Stimulated activated CD8-positive, alpha-beta memory T cell treated with anti-CD3 and anti-CD28 coated beads, Interleukin-7, amount 100 ng/mL, for 4 hours (primary cell): ENCODE measurements at places on chromosomes 11 and 22.

GRCh38 chr11:130522284-130522961 lies 74.0 kb downstream of the ADAMTS15 start:
- DNase-seq = no peak

GRCh38 chr22:23894710-23895598 lies 771 bp downstream of the MIF start:
- DNase-seq = peak; percentile 46

DNA sequence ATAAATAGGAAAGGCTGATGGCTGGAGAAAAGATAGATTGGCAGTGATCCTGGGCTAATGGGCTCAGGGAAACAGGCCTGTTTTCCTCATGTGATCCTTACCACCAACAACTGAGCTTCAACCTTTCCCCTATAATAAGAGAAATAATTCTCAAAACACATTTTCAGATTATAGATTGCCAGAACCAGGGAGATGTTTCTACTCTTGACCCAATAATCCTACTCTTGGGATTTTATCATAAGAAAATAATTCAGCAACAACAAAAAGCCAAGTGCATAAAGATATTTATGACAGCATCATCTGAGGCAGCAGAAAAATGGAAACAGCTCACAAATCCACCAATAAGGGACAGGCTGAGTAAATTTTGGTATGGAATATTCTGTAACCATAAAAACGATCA lies 54.3 kb downstream of the ADM start:
- no peak for DNase-seq

DNA sequence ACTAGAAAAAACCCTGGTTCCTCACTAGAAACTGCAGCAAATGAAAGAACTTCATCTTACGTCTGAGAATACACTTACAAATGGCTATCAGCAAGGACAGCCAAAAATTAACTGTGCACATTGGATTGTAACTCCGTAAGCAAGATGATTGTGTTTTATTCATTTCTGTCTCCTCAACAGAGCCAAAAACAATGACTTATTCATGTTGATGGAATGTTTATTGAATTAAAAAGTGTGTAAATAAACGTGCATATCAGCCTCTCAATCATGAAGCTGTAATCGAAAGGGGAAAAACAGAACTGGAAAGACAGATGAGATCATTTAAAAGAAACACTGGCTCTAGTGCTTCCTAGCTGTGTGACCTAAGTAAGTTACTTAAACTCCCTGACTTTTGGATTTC lies 307.5 kb upstream of the ZC3H12C start:
- DNase-seq = no peak
